ENCODE measurements at places on chromosomes 16 and 17.

- no peak for DNase-seq
Measured at GRCh38 chr16:72050769-72051464, 3.4 kb upstream of the HP start.

DNA sequence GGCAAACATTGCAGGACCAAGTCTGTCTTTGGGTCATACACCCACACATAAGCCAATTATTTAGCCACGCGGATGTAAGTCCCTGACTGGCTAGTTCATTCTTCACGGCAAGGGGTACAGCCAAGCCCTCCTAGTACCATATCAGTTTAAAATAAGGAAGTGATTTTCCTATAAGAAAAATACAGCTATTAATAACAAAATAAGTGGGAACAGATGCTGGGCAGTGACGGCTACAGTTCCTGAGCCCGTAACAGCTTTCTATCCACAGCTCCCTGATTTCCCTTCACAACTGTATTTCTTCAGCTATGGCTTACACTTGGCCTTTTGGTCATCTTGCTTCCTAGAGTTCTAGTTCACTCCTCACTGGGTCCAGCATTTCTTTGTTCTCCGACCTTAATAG lies 542.4 kb upstream of the C16orf82 start:
- DNase-seq: no peak

DNA sequence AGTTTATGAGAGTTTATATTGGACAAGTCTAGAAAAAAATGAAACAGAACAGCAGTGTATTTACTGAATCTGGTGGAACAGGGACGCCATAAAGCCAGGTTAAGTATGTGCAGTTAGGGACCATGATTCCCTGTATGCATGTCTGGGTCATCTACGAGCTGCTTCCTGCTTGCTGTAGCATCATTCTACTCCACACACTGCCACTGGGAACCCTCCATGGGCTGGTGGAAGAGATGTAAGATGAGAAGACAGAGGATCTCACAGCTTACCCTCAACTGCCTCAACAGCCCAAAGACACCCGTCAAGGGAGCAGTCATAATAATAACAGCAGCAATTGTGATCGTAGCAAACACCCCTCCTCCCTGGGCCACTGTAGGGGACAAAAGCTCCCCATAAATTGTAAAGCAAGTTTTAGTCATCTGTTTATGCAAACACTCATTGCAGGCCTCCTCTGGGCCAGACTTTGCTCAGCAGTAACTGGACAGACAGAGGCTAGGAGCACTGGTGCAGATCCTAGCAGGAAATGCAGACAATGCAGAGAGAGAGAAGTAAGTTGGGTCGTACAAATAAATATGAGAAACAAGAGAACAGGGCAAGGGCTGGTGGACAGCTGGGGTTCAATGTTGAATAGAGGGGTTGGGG lies 188.0 kb downstream of the SOX9 start:
- no peak for DNase-seq

DNA sequence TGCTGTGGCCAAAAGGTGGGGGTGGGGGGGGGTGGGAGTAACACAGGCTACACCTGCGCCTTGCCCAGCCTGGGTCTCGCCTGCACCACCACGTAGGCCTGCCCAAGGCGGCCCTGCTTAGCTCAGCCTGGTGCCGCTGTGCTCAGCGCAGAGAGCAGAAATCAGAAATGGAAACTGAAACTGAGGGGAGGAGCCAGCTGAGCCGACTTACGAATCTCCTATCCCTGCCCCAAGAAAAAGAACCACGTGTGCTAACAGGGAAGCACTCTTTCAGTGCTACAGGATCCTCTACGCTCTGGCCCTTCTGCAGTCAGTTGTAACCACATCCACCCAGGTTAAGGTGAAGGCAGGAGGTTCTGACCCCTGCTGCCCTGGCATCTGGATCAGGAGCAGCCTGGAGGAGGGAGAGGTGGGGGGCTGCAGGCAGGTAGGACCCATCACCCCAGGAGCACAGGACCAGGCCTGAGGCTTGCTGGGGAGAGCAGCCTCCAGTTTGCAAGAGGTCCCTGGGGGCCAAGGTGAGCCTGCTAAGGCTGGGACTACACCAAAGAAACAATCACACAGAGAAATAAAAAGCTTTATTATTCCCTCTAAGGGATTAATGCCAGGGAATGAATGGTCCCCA lies at the start of gene DHX58:
TSS of gene DHX58 (minus strand) at position 163 of the 625 bp plus-strand sequence. CDS start 822 bp downstream, outside the sequence.
- DNase-seq: no peak

DNA sequence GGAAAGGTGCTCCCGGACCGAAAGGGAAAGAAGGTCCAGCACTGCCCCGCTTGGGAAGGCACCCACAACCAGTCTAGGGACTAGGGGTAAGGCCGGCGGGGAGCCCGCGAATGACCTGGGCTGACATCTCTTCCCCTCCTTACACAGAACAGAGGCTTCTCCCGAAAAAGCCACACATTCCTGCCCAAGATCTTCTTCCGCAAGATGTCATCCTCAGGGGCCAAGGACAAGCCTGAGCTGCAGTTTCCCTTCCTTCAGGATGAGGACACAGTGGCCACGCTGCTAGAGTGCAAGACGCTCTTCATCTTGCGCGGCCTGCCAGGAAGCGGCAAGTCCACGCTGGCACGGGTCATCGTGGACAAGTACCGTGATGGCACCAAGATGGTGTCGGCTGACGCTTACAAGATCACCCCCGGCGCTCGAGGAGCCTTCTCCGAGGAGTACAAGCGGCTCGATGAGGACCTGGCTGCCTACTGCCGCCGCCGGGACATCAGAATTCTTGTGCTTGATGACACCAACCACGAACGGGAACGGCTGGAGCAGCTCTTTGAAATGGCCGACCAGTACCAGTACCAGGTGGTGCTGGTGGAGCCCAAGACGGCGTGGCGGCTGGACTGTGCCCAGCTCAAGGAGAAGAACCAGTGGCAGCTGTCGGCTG lies 1.5 kb downstream of the CNP start:
- DNase-seq: no peak

GRCh38 chr17:29722411-29723198 lies 99.9 kb upstream of the CORO6 start:
- no peak for DNase-seq

DNA sequence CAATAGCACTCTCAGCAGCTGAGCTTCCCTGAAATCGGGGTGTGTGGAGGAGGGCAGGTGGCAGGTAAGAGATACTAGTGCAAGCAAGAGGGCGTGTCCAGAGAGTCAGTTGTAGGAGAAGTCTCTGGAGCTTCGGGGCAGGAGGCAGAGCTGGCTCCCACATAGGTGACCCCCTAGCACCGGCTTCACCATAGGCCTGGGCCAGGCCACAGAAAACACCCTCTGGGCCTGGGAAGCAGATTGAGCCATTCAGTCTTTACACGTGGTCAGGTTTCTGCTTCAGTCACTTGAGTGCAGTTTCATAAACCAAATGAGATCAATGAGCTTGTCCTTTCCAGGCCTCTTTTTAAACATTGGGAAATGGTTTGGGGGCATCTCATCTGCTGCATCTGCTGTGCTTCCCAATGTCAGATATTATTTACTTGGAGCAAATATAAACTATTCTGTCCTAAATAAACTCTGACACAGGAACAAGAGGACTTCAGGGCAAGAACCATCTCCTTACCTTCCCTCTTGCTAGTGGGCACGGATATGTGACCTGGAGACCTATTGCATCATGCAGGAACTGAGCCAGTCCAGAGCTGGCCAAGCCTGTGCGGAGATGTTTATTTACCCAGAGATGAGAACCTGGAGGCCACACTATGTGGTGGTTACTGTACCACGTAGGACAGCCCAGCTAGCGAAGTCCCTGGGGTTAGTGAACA lies 16.1 kb downstream of the CCR7 start:
- DNase-seq: peak; percentile 52

DNA sequence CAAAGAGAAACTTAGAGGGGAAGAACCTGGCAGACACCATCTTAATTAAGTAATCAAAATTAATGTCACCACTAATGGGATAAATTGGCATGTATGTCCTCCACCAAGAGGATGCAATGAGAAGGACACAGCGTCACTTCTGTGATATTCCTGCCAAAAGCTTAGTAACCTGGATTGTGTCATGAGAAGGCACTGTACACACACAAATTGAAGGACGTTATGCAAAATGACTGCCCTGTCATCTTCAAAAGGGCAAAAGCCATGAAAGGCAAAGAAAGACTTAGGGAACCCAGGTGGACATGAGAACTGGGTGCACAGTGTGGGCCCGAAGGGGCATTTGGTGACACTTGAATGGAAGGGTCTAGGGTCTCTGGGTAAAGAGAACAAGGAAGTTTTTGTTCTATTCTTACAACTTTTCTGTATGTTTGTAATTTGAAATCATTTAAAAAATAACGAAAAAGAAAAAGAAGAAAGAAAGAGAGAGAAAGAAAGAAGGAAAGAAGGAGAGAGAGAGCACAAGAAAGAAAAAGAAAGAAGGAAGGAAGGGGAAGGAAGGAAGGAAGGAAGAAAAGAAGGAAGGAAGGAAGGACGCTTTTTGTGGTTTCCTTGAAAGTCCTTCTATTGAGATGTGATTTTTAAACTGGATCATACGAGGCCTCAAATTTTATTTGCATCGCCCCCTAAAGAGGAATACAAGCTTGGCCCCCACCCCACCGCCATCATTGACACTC lies 4.0 kb upstream of the APOH start:
- DNase-seq: no peak

DNA sequence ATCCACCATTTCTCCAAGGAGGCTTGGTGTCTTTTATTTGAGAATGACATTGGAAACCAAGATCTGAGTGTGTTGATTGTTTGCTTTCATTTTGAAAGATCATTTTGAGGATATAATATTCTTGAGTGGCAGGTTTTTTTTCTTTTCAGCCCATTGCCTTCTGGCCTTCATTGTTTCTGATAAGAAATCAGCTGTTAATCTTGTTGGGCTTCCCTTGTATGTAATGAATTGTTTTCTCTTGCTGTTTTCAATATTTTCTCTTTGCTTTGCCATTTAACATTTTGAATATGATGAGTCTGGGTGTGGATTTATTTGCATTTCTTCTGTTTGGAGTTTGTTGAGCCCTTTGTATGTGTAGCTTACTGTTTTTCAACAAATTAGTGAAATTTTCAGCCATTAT lies 22.0 kb downstream of the PRSS54 start:
- no peak for DNase-seq

GRCh38 chr17:63533433-63534077 lies 10.4 kb downstream of the KCNH6 start:
- no peak for DNase-seq

- DNase-seq: no peak
Measured at GRCh38 chr17:17905036-17905320, 67.2 kb downstream of the TOM1L2 start.

- peak; percentile 14 for DNase-seq
Measured at GRCh38 chr17:44602390-44602789, 45.1 kb downstream of the FZD2 start.

DNA sequence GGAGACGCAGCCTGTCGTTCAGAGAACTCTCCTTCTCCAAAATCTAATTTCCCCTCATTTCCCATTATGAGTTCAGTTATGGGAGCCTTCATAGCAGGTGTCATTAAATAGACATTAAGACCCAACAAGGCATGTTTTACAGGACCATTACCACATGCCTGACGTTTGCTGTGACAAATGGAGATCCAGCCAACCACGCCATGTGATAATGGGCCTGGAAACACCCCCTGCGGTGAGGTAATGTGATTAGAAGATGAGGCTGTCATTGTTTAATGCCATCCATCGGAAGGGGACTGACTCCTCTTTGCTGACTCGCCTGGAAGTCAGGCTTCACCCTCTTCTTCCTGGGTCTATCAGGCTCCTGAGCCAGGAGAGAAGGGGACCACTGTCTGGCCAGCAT lies 76.9 kb downstream of the WSCD1 start:
- DNase-seq: no peak

- no peak for DNase-seq
Measured at GRCh38 chr16:20136446-20136968, 62.8 kb upstream of the GPR139 start.

- peak; percentile 67 for DNase-seq
Measured at GRCh38 chr16:57795431-57795878, 6.8 kb downstream of the KIFC3 start.

DNA sequence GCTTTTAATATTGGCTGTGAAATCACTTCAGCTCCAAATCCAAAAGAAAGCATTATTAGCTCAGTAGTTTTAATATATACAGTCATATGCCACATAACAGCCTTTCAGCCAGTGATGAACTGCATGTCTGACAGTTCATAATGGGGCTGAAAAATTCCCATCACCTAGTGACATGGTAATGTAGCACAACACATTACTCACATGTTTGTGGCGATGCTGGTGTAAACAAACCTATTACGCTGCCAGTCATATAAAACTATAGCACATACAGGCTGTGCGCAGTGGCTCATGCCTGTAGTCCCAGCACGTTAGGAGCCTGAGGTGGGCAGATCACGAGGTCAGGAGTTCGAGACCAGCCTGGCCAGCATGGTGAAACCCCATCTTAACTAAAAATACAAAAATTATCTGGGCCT lies 92.2 kb downstream of the TUBD1 start:
- DNase-seq: no peak

GRCh38 chr17:73650617-73651200 lies 6.5 kb upstream of the SDK2 start:
- no peak for DNase-seq

GRCh38 chr17:48439110-48439850 lies 9.3 kb upstream of the SKAP1 start:
- DNase-seq: no peak

GRCh38 chr16:55809851-55810250 lies 23.0 kb downstream of the CES1 start:
- no peak for DNase-seq

GRCh38 chr16:71357681-71358080 lies 842 bp upstream of the CALB2 start:
- peak; percentile 26 for DNase-seq

GRCh38 chr17:15780188-15780587 lies 48.1 kb downstream of the TBC1D26 start:
- DNase-seq: no peak

Measured in NCI-H1092 treated with DMSO at 0.1 percent for 48 hours (cell line).